ENCODE measurements at places on chromosomes 7 and 10.

DNA sequence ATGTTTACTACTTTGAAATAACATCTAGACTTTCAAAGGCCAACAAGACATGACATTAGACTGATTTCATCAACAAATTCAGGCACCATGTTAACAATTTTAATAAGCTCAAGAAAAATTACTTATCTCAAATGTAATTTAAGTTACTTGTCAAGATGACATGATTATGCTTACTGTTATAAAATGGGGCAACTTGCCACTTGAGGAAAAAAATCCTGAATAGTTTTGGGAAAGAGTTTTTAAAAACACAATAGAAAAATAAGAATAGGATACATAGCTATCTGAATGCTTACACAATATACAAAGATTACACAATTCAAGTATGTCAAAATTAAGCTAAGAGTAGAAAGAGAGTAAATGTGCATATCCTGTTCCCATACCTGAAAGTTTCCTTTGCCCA lies 85.4 kb downstream of the RNF32 start:
- DNase-seq = no peak

DNA sequence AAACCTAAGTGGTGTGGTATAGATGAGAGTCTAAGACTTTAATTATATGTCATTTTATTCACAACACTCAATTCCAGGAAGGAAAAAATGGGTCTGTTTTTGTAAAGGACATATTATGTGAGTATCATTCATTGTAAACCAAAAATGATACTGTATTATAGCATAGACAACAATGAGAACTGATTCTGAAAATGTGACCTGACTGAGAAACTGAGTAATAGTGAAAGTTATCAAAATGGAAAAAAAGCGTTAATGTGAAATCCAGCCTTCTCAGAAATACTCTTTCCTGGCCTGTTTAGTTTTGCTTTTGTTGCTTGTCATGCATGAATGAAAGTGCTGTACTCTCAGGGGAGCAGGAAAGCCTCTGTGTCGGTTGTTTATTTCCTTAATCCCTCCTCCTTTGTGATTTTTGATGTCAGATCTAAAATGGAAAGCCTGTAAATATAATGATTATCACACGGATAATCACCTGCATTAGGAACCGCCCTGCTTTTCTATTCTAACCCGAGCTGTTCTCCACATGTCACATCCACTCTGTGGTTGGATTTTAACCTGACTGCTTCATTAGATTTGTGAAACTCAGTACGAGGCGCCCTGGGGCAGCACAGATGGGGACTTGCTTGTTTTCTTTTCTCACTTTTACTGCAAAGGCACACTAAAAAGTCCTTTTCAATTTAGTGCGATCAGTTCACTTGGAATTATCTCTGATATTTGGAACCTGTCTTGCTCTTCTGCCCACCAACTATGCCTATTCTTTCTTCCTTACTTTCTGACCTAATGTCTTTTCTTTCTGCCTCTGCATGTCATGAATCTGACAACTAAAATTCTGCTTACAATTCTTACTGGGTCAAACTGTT lies 240.9 kb upstream of the KAT6B start:
- no peak for DNase-seq

DNA sequence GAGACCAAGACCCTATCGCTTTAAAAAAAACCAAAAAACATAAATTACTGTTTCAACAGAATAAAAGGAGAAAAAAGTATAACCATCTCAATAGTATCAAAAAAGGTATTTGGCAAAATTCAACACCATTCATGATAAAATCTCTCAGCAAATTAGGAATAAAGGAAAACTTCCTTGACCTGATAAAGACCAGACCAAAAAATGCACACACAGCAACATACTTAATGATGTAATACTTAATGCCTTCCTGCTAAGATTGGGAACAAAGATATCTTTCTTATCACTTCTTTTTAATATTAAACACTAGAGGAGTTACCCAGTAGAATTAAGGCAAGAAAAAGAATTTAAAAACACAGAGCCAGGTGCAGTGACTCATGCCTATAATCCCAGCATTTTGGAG lies 79.3 kb downstream of the CNOT4 start:
- no peak for DNase-seq

DNA sequence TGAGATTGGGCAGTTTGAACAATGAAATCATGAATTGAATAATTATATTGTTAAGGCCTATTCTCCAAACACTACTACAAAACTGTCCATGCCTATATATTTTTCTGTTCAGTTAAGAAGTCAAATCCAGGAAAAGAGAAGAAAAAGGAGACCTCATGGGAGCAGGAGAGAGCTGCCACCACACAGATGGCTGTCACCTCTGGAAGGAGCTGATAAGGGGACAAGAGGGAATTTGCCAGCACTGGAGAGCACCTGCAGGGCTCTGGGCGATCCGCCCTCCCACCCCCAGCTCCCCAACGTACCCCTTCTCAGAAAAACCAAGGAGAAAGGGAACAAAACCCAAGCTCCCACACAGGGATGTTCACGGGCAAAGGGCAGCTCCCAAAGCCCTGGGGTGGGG lies 227.8 kb downstream of the TNS3 start:
- no peak for DNase-seq

- DNase-seq = no peak
These were observed 17.2 kb downstream of the STAMBPL1 start for GRCh38 chr10:88896994-88897853.

DNA sequence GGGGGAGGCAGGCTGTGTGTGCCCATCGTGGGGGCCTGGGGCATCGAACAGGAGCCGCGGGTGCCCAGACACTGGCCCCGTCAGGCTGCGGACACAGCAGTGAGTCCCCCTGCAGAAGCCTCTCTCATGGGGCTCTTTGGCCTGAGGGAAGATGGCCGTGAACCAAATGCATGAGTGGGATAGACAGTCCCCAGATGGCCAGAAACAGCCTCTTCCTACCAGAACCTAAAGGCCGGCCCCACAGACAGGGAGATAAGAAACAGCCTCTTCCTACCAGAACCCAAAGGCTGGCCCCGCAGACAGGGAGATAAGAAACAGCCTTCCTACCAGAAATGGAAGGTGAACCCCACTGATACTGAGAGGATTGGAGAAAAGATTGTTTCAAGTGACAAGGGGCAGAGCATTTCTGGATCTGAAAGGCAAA lies 16.6 kb downstream of the IDI2 start:
- no peak for DNase-seq

- DNase-seq = no peak
These were observed 55.0 kb upstream of the VWDE start for GRCh38 chr7:12458520-12459131.

- DNase-seq = no peak
These were observed 35.2 kb downstream of the MGAM start for GRCh38 chr7:142030848-142031247.

DNA sequence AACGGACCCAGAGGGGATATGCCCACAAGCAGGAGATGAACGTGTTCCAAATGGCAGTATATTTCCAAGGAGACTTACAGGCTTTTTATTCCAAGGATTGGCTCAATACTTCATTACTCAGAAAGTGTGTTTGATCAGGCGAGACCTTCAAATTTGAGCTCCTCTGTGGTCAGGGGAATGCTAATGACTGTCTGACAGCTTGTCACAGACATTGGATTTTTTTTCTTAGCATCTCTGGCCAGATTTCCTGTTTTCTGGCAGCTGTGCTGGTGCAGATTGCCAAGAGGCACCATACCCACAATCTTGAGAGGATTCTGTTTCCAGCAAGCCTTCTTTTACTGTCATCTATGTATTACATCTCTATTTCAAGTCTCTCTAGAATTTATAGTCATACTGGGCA lies 93.8 kb downstream of the C1GALT1 start:
- DNase-seq = no peak

- no peak for DNase-seq
These were observed 82.7 kb upstream of the PFKP start for GRCh38 chr10:2984682-2985081.

GRCh38 chr10:57996536-57996935 lies 271.2 kb downstream of the IPMK start:
- no peak for DNase-seq

DNA sequence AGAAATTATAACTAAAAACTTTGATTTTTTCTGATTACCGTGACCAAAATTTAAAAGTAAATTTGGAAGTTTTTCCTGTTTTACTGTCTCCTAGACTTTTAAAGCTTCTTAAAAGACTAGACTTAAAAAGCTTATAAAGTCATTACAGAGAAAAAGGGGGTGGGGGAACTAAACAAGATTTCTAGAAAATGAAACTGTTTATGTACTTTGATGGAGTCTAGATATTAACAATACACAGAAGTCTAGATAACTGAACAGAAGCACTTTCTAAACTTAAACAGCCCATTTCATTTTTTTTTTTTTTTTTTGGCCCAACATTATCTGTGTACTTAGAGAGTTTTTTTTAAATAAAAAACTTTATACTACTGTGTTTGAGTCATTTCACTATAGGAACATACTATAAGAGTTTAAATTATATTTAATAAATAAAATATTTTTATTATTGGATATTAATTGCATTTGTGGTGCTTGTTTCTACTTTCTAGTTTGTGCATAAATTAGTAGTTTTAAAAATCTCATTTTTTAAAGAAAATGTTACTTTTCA lies 98.5 kb downstream of the PHTF2 start:
- DNase-seq = no peak

- DNase-seq = no peak
These were observed at the start of gene IGF2BP3 for GRCh38 chr7:23470330-23471105. Gene IGF2BP3, minus strand, starts transcription at chr7:23470491. Its CDS starts 381 bp downstream, at chr7:23470110.

DNA sequence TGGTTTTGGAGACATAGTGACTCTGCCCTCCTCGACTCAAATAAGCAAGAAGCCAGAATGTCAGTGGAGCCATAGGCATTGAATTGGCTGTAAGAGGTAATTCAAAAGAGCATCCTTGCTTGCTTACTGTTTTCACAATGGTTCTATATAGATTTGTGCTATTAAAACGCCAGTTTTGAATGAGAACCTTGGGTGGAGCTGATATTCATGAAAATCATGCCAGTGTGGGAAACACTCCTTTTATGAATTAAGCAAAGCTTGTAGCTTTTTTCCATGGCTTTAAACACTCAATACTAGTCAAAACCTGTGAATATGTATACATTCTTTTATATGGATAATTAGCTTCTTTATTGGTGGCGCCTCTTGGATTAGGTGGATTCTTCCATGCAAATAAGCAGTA lies 252.5 kb downstream of the SLC25A13 start:
- DNase-seq = no peak

Data from cortex of kidney (tissue), 1 donor.